Inflammatory macrophage treated with lipopolysaccharide for 4 hours (primary cell): ENCODE measurements at places on chromosomes 11 and 22.

DNA sequence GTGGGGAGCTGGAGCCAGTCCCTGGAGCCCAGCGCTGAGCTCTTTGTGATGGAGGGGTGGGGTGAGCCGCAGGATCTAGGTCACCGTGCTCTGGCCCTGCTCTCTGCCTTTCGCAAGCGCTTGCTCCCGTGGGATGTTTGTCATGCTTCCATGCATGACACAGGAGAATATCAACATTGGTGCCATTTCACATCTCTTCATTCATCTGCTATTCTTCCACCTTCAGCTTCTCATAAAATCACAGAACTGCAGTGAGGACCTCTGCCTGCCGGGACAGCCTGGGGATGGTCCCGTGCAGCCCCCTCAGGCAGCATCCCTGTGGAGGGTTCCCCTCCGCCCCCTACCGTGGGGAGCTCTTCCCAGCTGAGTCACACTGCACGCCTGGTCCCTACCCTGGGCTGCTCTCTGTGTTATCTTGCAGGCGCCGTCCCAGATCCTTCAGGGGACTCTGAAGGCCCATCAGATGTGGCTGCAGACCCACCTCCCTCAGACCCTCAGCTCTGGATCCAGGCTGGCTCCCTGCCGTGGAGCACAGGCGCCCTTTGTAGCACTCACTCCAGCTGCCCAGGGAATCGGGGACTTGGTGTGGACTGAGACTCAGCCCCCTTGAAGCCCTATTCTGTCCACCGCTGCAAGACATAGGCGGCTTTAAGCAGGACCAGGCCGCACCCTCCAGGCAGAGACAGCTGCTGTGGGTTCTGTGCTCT is 5.1 kb upstream of the SEPTIN5 start:
- DNase-seq: no peak

DNA sequence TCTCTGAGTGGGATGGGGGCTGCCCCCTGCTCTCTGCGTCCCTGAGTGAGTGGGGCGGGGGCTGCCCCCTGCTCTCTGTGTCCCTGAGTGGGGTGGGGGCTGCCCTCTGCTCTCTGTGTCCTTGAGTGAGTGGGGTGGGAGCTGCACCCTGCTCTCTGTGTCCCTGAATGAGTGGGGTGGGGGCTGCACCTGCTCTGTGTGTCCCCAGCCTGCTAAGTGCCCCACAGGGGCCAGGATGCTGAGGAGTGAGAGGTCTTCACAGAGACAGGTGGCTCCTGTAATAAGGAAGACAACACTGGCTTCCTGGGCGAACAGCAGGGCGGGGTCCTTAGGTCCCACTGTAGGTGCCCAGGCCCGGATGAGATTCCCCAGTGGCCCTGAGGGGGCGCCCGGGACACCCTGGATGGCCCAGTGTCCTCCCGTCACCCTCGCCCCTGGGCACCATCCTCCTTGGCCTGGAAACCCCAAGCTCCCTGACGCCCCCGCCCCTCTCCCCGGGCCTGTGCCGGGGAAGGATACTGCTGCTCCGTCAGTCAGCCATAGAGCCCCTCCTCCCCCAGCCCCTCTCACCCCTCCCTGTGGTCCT is 3.8 kb upstream of the CCDC188 start:
- no peak for DNase-seq

- DNase-seq: no peak
These were observed 37.5 kb downstream of the FAM227A start for GRCh38 chr22:38618682-38619081.

- no peak for DNase-seq
These were observed 13.3 kb upstream of the RASL10A start for GRCh38 chr22:29328566-29329500.

DNA sequence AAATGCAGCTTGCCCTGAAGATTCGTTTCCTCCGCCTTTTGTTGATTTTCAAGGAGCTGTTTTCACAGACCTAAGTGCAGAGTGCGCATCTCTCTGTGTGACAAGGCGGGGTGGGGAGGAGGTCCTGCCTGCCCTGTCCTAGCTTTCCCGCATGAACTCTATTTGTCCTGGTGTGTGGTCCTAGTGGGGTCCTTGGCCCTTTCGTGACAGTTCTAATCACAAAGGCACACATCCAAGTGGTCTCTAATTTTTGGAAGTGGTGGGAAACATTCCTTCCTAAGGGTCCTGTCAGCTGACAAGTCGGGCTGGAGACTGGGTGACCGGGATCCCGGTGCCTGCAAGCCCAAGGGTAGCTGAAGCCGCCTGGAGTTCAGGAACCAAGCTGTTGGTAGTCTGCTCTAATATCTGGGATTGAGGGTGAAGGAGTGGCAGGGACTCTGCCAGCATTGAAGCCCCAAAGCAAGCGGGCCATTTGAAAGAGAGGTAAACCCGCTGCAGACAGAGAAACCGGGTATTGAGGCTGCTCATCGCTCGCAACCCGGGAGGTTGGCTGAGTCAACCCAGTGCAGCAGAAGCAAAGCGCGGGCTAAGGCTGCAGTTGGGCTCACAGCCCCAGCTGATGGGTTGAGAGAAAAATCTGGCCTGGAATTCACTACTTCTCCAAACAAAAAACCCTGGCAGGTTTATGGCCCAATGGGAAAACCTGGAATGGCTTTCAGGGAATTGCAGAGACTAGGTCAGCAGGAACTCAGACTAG is 28.1 kb upstream of the FBXO3 start:
- no peak for DNase-seq

DNA sequence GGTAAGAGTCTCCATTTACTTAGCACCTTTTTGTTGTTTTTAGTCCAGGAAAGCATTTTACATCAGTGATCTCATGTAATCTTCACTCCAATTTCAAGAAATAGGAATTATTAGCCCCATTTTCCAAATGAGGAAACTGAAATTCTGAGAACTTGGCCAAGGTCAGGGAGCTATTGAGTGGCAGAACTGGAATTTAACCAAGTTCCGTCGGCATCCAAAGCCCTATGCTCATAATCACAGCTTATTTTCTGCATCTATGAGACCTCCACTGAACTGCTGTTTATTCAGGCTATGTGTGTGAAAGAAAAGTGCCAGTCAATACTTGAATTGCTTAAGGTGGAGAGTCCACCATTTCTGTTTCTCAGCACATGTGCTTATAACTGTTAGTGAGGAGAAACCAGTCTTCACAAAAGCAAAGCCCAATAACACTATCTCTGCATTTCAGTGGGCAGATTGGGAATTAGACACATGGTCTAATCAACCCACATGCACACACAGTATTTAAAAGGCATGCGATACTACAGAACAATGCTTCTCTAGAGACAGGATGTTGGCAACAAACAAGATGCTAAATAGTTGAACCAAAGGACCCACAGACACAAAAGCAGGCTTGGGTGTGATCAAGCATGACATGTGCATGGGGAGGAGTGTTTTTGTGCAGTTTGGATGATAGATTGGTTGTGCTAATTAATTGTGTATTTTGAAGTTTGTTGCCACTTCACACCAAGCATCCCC is 780.6 kb downstream of the OPCML start:
- no peak for DNase-seq

DNA sequence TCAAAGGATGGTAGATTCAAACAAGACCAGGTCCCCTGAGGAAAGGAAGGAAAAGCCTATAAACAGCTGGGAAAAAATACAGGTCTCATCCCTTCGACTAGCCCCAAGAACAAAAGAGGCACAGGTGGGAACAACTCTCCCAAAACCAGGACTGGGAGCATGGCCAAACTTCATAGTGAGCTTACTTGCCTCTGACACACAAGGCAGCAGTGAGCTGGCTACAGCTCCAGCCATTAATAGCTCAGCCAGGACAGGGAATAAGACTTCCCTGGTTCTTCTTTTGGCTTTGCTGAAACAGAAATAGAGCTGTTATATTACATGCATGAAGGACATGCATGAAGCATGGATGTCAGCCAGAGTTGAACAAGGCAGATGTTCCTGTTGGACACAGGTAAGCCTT is at the start of gene OR10A2:
Gene OR10A2, plus strand, starts transcription at position 97 of the 400 bp plus-strand sequence. CDS start 6,698 bp downstream, outside the sequence.
- DNase-seq: no peak

DNA sequence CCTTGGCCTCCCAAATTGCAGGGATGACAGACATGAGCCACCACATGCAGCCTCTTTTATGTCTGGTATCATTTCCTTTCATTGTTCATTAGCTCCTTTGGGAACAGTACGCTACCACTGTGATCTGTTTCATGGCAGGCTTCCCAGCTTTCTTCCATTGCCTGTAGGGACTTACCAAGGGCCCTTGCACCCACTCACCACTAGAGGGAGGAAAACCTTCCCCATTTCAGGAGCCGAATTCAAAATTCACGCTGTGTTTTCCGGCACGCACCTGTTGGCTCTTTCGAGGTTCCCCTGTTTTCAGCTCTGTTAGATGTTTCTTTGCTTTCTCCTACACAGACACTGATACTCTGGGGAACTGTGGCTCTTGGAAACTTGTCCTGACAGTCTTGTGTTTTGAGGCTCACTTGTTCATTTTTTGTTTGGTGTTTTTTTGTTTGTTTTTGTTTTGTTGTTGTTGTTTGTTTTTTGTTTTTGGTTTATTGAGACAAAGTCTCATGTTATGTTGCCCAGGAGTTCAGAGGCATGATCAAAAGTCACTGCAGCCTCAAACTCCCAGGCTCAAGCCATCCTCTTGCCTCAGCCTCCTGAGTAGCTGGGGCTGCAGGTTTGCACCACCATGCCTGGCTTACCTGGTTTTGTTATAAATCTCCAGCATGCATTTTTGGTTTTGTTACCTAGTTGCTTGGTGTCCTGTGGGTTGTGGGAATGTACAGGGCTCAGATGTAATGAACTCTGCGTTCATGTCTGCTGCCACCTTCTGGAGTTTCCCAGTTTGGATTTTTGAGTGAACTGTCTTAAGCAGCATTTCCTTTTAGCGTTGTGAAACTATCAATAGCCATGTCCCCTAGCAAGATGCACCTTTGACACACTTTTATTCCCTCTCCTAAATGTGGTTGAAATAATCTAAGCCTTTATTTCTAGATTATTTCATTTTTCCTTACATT is 2.3 kb downstream of the KRTAP5-11 start:
- peak; percentile 27 for DNase-seq

GRCh38 chr22:19876314-19876940 is 21.8 kb upstream of the GNB1L start:
- no peak for DNase-seq

DNA sequence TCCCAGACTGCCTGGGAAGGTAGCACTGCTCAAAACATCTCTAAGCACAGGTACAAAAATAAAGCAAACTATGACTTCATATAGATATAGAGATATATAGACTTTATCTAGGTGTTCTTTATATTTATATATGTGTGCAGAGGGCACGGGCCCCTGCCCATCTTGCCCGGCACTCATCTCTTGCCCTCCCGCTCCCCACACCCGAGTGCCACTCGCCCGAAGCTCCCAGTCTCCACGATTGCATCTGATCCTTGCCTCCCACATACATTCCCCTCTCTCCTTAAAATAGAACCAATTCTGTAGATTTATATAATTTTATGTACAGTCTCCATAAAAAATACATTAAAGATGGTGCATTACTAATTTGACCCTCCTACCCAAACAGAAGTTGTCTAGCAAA is 55.5 kb downstream of the IGSF9B start:
- DNase-seq: no peak

- no peak for DNase-seq
These were observed 8.8 kb downstream of the ZW10 start for GRCh38 chr11:113764527-113765219.

GRCh38 chr22:46362203-46362933 is 26.9 kb downstream of the TRMU start:
- no peak for DNase-seq

- DNase-seq: no peak
These were observed 43.0 kb downstream of the P4HA3 start for GRCh38 chr11:74268456-74268855.

- DNase-seq: no peak
These were observed 77.4 kb downstream of the SOX6 start for GRCh38 chr11:16278979-16279378.
